ENCODE measurements at places on chromosomes 2 and 18. TPM values are rescaled to one million over a fixed set of nuclear protein-coding genes. Genes with fewer than 3 reads are reported as not detected.

The CYP1B1 gene
- 8.8 TPM for total RNA-seq

The ABCG8 gene
- 0.58 TPM for total RNA-seq

The SCYGR6 gene
- not detected for total RNA-seq

The WDSUB1 gene
- 11.6 TPM for total RNA-seq

The SPHKAP gene
- total RNA-seq: 0.14 TPM

The TUBB8B gene
- not detected for total RNA-seq

The LRRTM1 gene
- 5.8 TPM for total RNA-seq

The GDF7 gene
- total RNA-seq: 0.44 TPM

The SLC11A1 gene
- total RNA-seq: 1.6 TPM

The UPP2 gene
- total RNA-seq: not detected

The C2orf66 gene
- total RNA-seq: 4.9 TPM

The TLX2 gene
- total RNA-seq: not detected

The FTCDNL1 gene
- total RNA-seq: 1.6 TPM

The ODC1 gene
- total RNA-seq: 286 TPM

The PLCL1 gene
- 7.7 TPM for total RNA-seq

The ASPRV1 gene
- total RNA-seq: 2.8 TPM

The MLPH gene
- total RNA-seq: 1.2 TPM
